ENCODE measurements at places on chromosomes 11 and 22.

DNA sequence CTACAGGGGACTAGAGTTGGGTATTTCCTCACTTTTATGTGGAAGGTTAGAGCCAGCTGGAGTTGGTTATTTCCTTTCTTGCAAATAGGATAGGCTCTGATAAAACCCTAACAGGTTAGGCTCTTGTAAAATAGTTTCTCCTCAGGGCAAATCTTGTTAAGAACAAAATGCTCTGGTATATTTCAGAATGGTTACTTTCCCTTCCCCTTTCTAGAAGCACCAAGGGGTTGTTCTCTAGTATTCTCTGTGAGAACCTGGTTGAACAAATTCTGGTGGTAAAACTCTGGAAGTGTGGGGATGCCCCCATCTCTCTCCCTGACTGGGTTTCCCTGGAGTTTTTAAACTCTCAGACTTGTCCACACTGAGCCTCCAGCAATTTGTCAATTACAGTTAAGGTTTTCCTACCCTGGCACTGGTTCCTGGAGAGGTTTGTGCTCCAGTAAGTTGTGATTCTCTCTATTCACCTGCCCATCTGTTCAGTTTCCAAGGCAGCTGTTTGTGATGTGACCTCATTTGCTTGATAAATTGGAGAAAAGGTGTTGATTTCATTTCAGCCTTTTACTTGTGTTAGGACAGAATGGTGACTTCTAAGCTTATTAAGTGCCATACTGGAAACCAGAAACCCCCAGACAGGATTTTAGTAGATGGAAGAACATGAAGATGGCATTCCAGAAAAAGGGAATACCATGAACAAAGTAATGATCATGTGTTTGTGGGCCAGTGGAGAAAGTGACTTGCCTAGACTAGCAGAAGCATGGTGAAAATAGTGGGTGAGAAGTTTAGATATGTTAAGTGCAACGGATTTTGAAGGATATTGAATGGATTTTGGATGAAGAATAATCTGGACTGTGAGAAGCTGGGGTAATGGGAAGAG, 64.6 kb downstream of the EXT2 start:
- no peak for DNase-seq

DNA sequence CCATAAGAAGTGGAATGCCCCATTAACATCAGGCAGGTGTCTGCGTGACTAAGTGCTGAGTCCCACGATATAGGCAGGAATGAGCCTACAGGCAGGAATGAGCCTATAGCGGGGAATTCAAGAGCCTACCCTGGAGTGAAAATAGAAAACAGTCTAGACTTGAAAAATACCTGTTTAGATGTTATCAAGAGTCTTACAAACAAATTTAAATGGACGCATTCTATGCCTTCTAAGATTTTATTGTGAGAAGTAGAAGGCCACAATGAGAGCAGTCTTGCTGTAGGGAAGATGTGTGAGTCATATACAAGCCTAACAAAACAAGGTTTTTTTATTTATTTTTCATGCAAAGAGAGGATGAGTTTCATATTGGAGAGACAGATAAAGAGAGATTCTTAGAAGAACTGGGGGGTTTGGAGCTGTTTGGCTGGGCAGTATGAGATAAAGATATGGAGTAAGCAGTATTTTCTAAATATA, 200.8 kb upstream of the ZC3H12C start:
- no peak for DNase-seq

GRCh38 chr11:47571895-47572294, 6.5 kb downstream of the PTPMT1 start:
- DNase-seq, result no peak

DNA sequence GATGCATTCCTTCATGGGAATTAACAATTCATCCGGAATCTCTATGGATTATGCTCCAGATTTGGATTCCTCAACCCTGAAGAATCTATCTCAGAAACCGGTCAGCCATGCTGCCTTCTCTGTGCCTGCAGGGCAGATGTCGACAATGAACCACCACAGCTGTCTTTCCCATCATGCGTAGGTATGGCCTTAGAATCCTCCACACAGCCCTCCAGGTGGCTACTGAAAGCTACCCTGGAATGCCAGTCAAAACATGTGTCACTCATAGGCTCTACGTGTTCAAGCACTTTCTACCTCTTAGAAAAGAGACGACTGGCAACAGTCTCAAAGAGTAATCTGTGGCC, 19.4 kb downstream of the MAML2 start:
- no peak for DNase-seq

GRCh38 chr11:95821640-95822039, 31.3 kb downstream of the CEP57 start:
- DNase-seq, result no peak

Data from RPMI8226 (cell line).